WTC11 (cell line): ENCODE measurements at places on chromosomes 1 and 21. TPM values are rescaled to one million over a fixed set of nuclear protein-coding genes. Genes with fewer than 3 reads are reported as not detected.

GRCh38 chr1:58905628-58906221 lies 121.9 kb upstream of the JUN start:
- no peak overlapping the region for H3K27ac ChIP-seq
- H3K4me3 ChIP-seq: no peak overlapping the region
- H3K27me3 ChIP-seq: peaks cover 8% of the 10 kb centered on the region
- no peak for DNase-seq

GRCh38 chr1:182274618-182275017 lies 117.0 kb downstream of the GLUL start:
- no peak for DNase-seq
- H3K4me3 ChIP-seq: no peak overlapping the region
- H3K27ac ChIP-seq: no peak overlapping the region
- H3K27me3 ChIP-seq: no peaks in the 10 kb centered on the region

- H3K27me3 ChIP-seq: no peaks in the 10 kb centered on the region; the same call in 1 of the 2 replicates
- H3K36me3 ChIP-seq: no peaks in the 10 kb centered on the region
- no peak overlapping the region for H3K27ac ChIP-seq
Observed at GRCh38 chr1:57612833-57613232, 189.0 kb upstream of the DAB1 start.

GRCh38 chr1:157697781-157698569 lies 2.6 kb downstream of the FCRL3 start:
- H3K4me3 ChIP-seq: no peak overlapping the region
- H3K27me3 ChIP-seq: peaks cover 3% of the 10 kb centered on the region
- H3K27ac ChIP-seq: no peak overlapping the region
- H3K36me3 ChIP-seq: no peaks in the 10 kb centered on the region

- H3K4me3 ChIP-seq: no peak overlapping the region
- no peaks in the 10 kb centered on the region for H3K36me3 ChIP-seq
- peaks cover 86% of the 10 kb centered on the region for H3K4me1 ChIP-seq
- DNase-seq: no peak
- H3K27me3 ChIP-seq: no peaks in the 10 kb centered on the region
- no peak overlapping the region for H3K27ac ChIP-seq
Observed at GRCh38 chr1:54294887-54295286, 94.9 kb downstream of the MRPL37 start.

CRB1 gene
- total RNA-seq: 0.07 to 0.11 TPM in 2 of 3 replicates, not detected in the other

DNA sequence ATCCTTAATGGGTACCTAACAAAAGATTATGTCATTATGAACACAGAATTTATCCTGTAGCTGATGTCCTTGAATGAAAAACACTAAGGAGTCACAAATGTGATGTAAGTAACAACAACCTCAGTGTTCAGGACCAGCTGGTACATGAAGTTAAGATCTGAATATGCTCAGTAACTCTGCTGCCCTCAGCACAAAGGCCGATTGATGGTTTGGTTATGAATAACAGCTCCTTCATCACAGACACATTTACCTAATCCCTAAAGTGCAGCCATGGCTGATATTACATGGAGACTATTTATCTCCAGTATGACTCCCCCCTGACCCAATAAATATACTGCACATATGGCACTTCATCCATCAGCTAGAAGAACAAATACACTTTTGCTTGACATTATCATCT lies 75.2 kb downstream of the PLPPR5 start:
- H3K4me3 ChIP-seq: no peak overlapping the region
- H3K36me3 ChIP-seq: peaks cover 4% of the 10 kb centered on the region
- H3K4me1 ChIP-seq: peaks cover 21% of the 10 kb centered on the region
- DNase-seq: no peak
- no peaks in the 10 kb centered on the region for H3K27me3 ChIP-seq

- no peaks in the 10 kb centered on the region for H3K27me3 ChIP-seq
- DNase-seq: no peak
- H3K4me3 ChIP-seq: no peak overlapping the region
- peaks cover 4% of the 10 kb centered on the region for H3K36me3 ChIP-seq
- H3K4me1 ChIP-seq: 0 out of 2 replicates have a peak, but pooled peaks cover 3% of the 10 kb centered on the region
Observed at GRCh38 chr1:2300004-2300771, 72.1 kb downstream of the SKI start.

GRCh38 chr1:168653567-168653966 lies 75.4 kb downstream of the DPT start:
- peaks cover 8% of the 10 kb centered on the region for H3K4me1 ChIP-seq
- H3K4me3 ChIP-seq: no peak overlapping the region
- no peak overlapping the region for H3K27ac ChIP-seq
- no peaks in the 10 kb centered on the region for H3K27me3 ChIP-seq
